AG04449 (cell line): ENCODE measurements at places on chromosomes 7 and 10.

DNA sequence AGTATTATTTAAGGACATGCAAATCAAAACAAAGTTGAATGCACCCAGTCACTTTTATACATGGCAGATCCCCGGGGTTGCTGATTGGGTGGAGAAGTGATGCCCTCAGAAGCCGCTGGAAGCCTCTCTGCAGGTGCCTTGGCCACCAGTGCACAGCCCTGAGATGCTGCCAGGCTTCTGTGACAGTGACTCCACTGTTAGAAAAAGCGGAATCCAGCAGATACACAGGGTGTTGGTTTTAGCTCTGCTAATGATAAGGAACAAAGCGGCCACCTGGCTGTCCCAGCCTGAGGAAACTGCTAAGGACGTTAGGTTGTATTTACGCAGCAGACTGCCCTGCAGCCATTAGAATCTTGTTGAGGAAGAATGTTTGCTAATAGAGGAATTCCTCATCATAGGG, 47.5 kb downstream of the JAKMIP3 start:
- no peak for DNase-seq

GRCh38 chr10:93422118-93422517, 60.0 kb downstream of the MYOF start:
- no peak for DNase-seq

DNA sequence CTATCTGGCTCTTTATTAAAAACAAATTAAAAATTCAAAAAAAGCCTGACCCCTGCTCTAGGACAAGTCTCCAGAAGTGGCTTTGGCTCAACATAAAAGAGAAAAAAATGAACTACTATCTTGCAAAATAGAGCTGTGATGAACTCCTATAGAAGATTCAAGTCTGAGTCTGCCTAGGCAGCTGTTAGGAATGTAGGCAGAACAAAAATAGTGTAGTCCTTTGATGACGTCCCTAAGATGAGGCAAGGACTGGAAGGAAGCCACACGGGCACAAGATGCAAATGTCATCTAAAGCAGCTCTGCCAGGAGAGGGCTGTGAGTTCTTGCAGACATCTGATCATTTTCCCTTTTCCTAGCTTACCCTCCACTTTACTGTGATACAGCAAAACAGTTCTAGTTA, 20.5 kb downstream of the ASNS start:
- no peak for DNase-seq

DNA sequence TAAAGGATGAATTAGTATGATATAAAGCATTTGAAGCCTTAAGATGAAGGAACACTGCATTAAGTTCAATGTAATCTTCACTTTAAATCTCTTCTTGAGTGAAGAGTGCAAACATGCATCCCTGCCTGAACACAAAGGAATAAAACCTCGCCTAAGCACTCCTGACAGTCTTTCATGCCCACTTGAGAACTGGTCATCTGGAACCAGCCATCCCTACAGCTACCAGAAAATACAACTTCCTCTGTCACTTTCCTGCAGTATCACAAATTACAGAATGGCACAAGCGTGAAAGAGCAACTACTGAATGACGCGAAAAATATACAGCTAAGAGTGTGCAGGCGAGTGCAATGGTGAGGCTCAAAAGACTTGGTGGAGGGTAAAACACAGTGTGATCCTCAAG, 1079.9 kb downstream of the CNTNAP2 start:
- no peak for DNase-seq

- no peak for DNase-seq
Measured at GRCh38 chr10:32388258-32389027, 41.5 kb upstream of the EPC1 start.

GRCh38 chr7:77409005-77409738, 7.0 kb downstream of the GSAP start:
- no peak for DNase-seq

DNA sequence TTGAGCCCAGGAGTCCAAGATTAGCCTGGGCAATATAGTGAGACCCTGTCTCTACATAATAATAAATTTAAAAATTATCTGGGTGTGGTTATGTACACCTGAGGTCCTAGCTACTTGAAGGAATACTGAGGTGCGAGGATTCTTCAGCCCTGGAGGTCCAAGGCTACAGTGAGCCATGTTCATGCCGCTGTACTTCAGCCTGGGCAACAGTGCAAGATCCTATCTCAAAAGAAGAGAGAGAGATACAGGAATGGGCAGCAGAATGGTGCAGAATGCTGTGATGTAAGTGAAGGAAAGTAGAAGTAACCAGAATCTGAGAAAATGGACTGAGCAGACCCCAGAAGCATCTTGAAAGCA, 62.7 kb upstream of the EXOC4 start:
- no peak for DNase-seq

DNA sequence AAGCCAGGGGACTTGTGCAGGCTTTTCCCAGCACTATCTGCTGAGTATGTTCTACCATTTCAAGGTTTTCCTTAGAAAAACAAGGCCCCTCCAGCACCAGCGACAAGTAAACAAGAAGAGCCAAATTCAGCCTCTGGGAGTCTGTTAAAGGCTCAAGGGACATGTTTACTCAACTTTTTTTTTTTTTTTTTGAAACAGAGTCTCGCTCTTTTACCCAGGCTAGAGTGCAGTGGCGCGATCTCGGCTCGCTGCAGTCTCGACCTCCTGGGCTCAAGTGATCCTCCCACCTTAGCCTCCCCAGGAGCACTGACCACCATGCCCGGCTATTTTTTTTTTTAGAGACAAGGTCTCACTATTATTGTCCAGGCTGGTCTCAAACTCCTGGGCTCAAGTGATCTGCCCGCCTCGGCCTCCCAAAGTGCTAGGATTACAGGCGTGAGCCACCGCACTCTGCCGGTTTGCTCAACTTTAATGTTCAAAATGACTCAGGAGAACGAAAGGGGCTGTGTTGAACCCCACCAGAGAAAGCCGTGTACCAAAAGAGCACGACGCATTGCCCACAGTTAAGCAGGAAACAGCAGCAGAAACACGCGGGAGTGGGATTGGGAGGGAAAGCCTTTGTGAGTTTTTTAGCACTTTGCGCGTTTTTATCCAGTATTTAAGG, 772 bp downstream of the PRDX3 start:
- DNase-seq: no peak

- DNase-seq: no peak
Measured at GRCh38 chr10:124802313-124802675, 675 bp downstream of the ABRAXAS2 start.

DNA sequence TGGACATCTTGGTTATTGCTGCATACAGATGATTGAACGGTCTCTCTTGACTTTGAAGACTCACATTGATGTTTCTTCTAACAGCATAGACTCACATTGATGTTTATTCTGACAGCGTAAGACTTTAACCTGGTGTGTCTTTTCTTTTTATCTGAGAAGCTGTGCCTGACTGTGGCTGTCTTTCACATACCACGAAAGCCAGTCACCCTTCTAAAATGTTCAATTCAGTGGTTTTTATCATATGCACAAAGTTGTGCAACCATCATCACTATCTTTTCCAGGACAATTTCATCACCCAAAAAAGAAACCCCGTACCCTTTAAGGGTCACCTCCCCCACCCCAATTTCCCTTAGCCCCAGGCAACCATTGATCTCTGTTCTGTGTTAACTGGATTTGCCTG, 24.7 kb downstream of the CELF2 start:
- DNase-seq: no peak

DNA sequence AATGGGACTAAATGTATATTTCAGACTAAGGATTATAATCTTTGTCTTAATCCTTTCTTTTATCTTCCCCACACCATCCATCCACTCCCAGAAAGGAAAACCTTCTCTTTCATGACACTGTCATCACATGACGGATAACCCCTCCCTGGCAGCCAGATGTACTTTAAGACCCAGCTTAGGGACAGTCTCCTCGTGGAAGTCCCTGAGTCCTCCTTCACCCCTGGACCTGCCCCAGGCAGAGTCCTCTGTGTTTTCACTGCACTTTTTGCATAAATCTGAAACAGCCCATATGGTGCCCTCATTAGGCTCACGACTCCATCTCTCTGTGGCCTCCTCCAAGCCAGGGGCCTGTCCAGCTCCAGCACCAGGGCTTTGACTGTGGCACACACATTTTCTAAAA, 16.0 kb downstream of the NRAP start:
- no peak for DNase-seq

DNA sequence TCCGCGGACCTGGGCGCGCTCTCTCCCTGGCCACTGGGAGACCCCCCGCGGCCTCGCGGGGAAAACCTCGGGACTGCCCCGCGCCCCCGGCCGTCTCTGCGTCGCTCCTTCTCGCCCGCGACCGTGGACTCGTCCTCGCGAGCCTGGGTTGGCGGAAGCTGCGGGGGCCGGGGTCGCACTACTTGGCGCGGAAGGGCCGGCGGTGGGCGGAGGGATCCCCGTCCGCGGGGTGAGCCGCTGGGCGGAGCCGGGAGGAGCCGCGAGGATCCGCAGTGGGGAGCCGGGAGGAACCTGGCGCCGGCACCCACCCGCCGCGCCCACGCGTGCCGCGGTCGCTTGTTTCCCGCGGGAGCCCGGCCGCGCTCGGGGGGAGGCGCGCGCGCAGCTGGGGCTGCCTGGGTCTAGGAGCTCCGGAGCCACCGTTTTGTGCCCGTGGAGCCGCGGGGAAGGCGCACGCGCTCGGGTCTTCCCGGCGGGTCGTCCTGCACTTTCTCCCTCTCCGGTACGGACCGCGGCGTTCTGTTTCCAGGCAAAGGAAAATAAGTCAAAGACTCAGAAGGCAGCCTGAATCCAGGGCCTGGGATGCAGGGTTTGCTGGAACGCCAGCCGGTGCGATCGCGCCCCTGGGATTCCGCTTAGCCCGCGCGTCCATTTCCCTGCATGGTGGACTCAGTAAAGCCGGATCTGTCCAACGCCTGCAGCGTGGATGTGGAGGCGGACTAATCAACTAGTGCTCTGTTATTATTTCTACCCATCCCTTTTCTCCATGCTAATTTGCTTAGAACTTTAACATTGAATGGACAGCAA, 28.7 kb upstream of the KMT2C start:
- no peak for DNase-seq

DNA sequence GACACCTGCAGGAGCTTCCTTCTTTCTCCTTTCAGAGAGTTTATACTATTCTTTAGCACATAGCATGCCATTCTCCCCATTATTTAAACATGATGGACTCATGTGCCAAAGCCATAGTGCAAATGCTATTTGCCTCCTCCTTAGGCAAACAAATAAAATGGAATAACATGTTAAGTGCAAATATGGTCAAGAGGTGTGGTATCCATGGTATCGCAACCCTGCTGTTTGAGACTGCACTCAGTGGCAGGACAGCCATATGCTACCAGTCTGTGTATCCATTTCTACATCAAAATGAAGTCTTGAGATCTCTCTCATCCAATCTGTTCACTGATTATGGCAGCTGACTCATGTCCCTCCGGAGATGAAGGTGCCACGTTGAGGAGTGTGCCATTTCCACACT, 22.8 kb downstream of the HEPACAM2 start:
- DNase-seq: no peak

DNA sequence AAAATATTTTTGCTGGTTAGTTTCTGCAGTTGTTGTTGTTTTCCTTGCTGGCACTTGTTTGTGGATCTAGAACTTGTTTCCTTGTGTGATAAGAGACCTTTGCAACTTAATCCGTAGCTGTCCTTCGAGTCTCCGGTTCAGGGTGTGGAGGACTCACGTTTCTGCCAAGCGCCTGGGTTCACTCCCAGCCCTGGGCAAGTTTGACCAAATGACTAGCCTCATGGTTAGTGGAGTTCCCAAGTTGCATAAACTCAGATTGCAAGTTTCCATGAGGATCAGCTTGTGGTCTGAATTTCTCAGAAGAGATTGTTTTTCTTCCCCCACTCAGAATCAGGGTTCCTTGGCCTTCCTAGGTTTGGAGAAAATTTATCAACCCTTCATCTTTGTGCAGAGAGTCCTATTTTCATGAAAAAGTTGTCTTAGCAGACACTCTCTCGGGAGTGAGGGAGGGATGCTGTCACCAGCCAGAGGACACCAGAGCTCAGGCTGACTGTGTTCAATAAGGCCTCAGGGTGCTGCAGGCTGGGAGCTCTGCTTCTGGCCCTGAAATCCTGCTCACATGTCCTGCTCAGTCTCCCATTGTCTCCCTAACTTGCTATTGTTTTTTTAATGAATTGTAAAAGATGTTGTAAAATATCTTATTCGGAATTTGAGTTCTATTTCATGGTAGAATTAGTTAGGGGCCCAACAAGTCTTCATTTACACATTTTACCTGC, 377.7 kb upstream of the KLF6 start:
- DNase-seq: no peak

DNA sequence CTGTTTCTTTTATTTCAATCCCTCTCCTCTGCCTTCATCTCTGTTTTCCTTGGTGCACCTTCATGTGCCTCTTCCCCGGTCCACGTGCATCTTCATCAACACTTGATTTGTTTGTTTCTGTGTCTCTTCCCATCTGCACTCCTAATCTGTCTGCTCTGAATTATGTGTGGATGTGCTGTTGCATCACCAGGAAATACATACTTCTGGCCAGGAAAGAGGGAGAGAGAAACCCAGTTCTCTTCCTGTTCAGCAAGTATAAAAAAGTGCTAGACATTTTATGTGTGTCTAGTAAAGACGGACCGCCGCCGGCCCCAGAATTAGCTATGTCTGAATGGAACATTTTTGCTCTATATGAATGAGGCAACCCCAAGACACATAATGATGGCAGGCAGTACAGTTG, 93.8 kb downstream of the CALD1 start:
- DNase-seq: no peak

GRCh38 chr10:112966194-112966855, 16.3 kb downstream of the TCF7L2 start:
- DNase-seq: no peak

DNA sequence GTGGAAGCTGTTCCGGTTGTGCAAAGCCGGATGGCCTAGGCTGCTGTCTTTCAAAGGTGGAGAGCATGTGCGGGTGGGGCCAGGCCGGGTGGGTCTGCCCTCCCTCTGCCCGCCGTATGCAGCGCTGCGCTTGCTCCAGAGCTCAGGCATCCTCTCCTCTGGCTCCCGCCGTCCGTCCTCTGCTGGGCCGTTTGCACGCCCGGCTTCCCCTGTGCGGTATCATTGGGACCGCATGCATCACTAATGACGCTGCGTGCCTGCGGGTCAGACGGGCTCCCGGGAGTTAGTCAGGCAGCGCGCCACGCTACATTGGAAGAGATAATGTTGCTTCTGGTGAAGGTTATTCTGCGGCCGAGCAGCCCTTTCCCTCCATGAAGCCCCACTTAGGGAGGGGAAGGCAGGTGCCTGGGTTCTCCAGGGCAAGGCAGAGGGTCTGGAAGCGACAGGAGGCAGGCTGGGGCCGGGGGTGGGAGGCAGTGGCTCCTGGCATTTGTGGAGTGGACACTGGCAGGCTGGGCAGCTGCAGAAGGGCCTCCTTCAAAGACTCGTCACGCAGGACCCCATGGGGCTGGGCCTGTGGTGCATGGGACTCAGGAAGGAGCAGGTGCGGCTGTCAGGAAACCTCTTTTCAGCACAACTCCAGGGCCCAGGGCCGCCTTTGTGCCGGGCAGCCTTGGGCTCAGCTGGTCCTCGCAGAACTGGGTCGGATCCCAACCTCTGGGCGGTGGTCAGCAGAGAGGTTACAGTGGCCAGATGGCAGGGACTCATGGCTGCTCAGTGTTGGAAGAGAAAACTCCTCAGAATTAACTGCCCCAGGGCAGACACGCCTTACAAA, 318.5 kb downstream of the WDR37 start:
- DNase-seq: no peak

DNA sequence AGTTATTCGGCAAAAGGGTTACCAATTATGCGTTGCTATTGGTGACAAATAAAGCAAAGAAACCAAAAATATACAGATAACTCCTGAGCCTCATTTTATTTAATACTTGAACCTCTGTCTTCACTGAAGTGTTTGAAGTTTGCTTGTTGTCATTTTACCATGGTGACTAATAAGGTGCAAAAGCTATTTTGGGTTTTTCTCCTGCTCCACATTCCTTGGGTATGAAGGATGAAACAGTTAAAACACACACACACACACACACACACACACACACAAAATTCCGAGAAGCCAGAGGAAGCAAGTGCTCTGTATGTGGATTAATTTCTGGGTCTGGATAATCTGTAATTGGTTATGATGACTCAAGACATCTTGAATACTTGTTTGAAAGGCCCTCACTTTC, 246.5 kb downstream of the COBL start:
- DNase-seq: peak; percentile 10
